ENCODE measurements at places on chromosomes 1 and 21. TPM values are rescaled to one million over a fixed set of nuclear protein-coding genes. Genes with fewer than 3 reads are reported as not detected.

ESPN gene
- total RNA-seq = not detected

C8B gene
- total RNA-seq = not detected

RSPO1 gene
- not detected for total RNA-seq

MRPL37 gene
- total RNA-seq = 184 TPM

ZBTB21 gene
- total RNA-seq = 12.0 TPM

ECE1 gene
- total RNA-seq = 88.5 TPM

LYPD8 gene
- 0.84 TPM for total RNA-seq

KRTAP19-5 gene
- not detected for total RNA-seq

C1orf185 gene
- not detected for total RNA-seq

CD1E gene
- not detected for total RNA-seq

GJC2 gene
- total RNA-seq = 0.17 TPM

ESRRG gene
- not detected for total RNA-seq

DNA sequence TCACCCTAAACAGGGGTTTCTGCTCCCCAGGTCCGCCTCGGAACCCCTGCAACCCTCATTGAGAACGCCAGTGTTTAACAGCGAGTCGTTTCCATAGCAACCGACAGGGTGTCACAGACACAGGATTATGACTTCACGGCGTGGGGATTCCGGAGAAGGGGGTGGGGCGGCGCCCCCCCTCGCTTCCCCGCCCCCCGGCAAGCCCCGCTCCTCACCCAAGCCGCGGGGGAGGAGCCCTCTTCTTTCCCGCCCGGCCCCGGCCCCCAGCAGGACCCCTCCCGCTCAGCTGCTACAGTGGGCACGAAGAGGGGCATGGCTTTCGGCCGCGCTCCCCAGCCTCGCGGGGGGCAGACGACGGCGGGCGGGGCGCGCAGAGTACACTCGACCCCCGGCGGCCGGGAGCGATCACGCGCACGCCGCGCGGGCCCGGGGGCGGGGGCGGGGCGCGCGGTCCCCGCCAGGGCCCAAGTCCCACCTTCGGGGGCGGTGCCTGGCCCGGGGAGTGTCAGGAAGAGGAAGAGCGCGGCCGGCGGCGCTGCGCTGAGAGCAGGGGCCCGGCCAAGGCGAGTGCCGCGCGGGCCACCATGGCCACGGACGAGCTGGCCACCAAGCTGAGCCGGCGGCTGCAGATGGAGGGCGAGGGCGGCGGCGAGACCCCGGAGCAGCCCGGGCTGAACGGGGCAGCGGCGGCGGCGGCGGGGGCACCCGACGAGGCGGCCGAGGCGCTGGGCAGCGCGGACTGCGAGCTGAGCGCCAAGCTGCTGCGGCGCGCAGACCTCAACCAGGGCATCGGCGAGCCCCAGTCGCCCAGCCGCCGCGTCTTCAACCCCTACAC lies at the start of gene EFHD2:
TSS of gene EFHD2 (plus strand) at position 501 of the 835 bp plus-strand sequence. CDS start at position 585, 84 bp downstream.
- peak; percentile 83 for DNase-seq

DNA sequence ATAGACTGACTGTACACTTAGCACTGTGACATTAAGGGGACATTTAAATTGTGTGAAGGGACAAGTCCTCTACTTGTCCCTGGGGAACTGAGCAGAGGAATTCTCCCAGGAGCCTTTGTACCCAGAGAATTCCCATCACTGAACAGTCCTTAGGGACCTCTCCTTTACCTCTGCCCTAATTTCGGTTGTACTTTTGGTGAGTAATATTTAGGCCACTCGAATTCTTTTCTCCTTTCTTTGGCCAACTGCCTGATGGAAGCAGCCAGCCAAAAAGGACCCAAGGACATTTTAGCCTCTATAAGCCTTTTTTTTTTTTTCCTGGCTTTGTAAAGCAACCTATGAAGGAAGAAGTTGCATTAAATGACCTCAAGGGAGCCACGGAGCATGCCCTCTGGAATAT lies 71.5 kb downstream of the NR5A2 start:
- peak; percentile 61 for DNase-seq

DNA sequence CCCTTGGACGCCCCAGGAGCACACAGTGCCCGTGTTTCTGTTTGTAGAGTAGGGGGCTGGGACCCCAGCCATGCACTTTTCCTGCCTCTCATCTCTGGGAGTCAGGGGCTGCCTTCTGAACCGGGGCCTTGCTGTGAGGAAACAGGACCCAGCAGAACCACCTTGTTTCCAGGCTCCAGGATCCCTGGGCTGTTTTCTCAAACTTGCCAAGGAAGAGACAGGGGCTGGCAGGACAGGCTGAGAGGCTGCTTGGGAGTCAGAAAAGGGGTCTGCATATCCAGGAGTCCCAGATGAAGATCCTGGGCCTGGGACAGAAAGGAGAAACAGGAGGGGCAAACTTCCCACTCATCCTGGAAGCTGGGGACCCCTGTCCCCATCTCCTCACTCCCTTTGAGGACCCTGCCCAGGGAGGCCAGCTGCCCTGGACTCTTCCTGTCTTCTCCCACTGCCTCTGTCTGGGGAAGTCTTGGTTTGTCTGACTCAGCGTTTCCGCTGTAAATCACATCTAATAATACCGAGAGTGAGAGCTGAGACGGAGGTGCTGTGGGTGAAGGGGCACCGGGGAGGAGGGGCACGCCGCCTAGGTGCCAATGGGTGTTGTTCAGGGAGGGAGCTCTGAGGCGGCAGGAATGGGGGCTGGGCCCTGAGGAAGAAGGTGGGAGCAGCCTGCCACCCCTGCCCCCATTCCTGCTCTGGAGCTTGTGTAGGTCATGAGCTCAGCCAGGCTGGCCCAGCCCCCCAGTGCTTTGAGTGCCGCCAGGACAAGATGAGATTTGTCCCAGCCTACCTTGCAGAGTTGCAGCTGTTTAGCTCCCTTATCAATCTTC lies 16.7 kb downstream of the POU3F1 start:
- DNase-seq = peak; percentile 91

GRCh38 chr1:198630863-198631262 lies 8.0 kb upstream of the PTPRC start:
- no peak for DNase-seq

DNA sequence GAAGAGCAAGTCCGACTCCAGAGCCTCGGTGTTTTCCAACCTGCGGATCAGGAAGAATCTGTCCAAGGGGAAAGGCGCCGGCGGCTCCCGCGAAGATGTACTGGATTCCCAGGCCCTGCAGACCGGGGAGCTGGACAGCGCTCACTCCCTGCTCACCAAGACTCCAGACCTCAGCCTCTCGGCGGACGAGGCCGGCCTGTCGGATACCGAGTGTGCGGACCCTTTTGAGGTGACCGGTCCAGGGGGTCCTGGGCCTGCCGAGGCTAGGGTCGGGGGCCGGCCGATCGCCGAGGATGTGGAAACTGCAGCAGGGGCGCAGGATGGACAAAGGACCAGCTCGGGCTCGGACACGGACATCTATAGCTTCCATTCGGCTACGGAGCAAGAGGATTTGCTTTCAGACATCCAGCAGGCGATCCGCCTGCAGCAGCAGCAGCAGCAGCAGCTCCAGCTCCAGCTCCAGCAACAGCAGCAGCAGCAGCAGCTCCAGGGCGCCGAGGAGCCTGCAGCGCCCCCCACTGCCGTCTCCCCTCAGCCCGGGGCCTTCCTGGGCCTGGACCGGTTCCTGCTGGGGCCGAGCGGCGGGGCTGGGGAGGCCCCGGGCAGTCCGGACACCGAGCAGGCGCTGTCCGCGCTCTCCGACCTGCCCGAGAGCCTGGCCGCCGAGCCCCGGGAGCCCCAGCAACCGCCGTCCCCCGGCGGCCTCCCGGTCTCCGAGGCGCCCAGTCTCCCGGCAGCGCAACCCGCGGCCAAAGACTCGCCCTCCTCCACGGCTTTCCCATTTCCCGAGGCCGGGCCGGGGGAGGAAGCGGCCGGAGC lies 827 bp downstream of the FMN2 start:
- DNase-seq = peak; percentile 71

- DNase-seq = no peak
Measured at GRCh38 chr1:173364827-173365226, 112.3 kb upstream of the PRDX6 start.

- DNase-seq = no peak
Measured at GRCh38 chr1:158992787-158993312, 16.9 kb upstream of the IFI16 start.

GRCh38 chr1:152110365-152110859 lies 4.8 kb downstream of the TCHH start:
- no peak for DNase-seq

DNA sequence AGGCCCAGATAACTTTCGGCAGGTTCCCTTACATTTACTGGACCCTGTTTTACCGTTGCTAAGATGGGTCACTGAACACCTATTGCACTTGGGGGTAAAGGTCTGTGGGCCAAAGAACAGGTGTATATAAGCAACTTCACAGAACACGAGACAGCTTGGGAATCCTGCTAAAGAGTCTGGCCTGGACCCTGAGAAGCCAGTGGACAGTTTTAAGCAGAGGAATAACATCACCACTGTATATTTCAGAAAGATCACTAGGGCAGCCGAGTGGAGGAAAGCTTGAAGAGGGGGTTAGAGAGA lies 54.4 kb downstream of the LAMC2 start:
- DNase-seq = no peak

DNA sequence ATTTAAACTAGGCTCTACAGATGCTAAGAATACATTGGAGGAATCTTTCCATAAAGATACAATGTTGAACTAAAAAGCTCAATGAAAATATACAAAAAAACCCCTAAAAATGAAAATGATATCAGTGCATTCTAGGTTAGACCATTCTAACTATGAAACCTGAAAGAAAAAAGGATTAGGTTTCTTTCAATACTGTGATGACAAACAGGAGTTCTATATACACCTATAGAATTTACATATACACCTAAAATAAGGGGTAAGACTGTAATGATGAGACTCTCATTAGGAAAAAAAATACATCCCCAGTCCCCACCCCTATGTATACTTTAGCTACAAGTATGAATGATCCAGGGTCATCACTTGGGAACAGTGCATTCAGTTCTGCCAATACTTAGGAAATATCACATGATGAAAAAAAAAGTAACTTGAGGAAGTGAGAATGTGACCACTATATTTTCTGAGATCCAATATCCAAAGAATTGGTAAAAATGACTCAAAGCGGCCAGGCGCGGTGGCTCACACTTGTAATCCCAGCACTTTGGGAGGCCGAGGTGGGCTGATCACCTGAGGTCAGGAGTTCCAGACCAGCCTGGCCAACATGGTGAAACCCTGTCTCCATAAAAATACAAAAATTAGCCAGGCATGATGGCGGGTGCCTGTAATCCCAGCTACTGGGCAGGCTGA lies 26.3 kb downstream of the SELENOF start:
- no peak for DNase-seq

GRCh38 chr1:221164951-221165838 lies 286.0 kb downstream of the HLX start:
- no peak for DNase-seq

GRCh38 chr1:79708646-79709265 lies 702.2 kb upstream of the ADGRL4 start:
- DNase-seq = no peak

GRCh38 chr1:224637936-224638335 lies 21.8 kb downstream of the CNIH3 start:
- peak; percentile 83 for DNase-seq

DNA sequence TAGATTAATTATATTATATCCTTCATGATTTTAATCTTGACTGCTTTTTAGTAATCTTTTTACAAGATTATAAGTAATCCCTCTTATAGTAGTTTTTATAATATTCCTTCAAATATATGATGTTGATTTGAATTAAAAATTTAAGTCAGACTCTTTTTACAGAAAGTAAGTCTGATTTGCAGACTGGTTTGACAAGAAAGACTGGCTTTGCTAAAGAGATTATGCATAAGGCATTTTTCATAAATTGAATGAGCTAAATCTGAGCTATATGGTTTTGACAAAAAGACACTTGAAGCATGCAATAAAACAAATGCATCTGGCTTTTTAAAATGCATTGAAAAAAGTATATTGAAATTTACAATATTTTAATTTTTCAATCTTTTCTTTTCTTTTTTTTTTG lies 26.3 kb upstream of the CAMK1G start:
- no peak for DNase-seq

GRCh38 chr1:19661721-19662228 lies 2.9 kb upstream of the HTR6 start:
- peak; percentile 47 for DNase-seq

GRCh38 chr1:172142324-172142723 lies 278.2 kb upstream of the C1orf105 start:
- DNase-seq = no peak

DNA sequence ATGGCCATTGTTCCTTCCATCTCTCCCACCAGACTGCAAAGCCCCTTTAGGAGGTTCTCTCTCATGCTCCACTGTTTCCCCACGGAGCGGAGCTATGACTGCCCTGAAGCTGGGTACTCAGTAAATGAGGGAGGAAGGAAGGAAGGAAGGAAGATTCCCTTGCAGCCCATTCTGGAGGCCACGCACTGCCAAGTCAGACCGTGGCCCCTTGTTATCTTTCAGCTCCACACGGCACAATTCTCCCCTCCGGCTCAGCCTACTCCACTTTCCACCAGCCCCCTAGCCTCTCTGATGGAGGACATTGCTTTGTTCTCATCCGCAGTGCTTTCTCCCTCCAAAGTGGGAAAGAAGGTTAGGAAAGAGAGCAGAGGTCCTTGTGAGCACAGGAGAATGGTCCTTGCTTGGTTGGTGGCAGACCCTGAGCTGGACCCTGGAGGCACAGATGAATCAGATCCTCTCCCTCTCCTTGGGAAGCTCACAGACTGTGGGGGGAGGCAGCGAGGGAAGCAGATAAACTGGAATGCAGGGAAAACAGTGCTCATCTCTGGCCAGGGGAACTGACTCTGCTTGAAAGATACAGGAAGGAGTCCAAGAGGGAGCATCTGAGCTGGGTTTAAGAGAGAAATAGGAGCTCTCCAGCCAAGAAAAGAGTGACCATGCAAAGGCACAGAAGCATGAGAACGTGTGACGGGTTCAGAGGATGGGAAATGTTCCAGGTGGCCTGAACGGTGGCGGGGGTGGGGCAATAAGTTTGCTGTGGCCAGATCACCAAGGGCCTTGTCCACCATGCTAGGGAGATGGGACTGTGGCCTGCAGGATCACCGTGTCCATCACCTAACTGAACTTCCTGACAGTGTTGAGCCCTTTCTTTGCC lies 52.6 kb downstream of the GLIS1 start:
- DNase-seq = peak; percentile 76

GRCh38 chr1:200834383-200834782 lies 38.4 kb upstream of the GPR25 start:
- DNase-seq = no peak

- peak; percentile 73 for DNase-seq
Measured at GRCh38 chr1:31413405-31414001, 490 bp downstream of the SERINC2 start.
